ENCODE measurements at places on chromosomes 1 and 21. TPM values are rescaled to one million over a fixed set of nuclear protein-coding genes. Genes with fewer than 3 reads are reported as not detected.

- DNase-seq = no peak
Observed at GRCh38 chr1:156894711-156895454, 1.4 kb downstream of the PEAR1 start.

DNA sequence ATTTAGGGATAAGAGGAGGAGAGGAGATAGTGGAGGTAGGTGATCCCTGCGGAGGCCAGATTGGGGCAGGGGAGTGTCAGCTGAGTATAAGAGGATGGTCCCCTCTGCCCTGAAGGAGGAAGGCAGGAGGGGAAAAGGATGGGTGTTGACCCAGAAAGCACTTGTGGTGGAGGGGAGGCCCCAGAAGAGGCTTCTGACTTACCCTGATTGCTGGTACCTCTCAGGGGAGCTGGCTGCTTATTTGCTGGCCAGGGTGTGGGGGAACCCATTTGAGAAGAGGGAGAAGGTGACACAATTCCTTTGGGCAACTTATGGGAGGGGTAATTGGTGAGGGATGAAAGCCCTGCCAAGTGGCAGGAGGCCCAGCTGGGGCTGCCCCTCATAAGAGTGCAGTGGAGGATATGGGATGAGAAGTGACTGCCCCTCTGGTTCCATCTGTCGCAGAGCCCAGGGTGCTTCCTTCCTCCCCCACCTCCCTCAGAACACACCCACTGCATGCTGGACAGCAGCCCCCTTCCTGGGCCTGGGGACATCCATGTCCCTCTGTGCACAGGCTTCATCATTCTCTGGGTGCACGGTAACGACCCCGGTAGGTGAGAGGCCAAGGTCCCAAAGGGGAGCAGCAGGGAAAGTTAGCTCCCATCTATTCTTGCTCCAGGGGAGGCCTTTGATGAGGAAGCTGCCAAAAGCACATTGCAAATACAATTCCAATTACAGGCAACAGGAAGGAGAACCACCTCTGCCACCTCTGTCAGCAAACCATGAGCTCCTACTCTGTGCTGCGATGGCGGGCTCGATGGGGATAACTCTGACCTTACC, 1.4 kb upstream of the PCSK9 start:
- DNase-seq = no peak

DNA sequence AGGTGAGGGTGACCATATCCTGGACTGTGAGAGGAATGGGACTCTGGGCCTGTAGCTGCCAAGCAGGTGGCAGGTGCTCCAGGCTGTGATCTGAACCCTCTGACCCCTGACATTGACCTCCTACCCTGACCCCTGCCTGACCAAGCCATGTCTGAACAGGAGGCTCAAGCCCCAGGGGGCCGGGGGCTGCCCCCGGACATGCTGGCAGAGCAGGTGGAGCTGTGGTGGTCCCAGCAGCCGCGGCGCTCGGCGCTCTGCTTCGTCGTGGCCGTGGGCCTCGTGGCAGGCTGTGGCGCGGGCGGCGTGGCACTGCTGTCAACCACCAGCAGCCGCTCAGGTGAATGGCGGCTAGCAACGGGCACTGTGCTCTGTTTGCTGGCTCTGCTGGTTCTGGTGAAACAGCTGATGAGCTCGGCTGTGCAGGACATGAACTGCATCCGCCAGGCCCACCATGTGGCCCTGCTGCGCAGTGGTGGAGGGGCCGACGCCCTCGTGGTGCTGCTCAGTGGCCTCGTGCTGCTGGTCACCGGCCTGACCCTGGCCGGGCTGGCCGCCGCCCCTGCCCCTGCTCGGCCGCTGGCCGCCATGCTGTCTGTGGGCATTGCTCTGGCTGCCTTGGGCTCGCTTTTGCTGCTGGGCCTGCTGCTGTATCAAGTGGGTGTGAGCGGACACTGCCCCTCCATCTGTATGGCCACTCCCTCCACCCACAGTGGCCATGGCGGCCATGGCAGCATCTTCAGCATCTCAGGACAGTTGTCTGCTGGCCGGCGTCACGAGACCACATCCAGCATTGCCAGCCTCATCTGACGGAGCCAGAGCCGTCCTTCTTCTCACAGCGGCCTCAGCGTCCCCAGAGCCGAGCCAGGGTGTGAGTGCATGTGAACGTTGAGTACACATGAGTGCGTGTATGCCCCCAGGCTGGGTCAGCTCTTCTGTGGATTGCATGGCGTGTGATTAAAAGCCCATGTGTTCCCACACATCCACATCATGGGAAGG, 3.1 kb downstream of the TMEM125 start:
- no peak for DNase-seq

GRCh38 chr1:194342484-194343262, 1156.3 kb upstream of the B3GALT2 start:
- no peak for DNase-seq

- DNase-seq = no peak
Observed at GRCh38 chr1:218538341-218538740, 193.2 kb downstream of the TGFB2 start.

DNA sequence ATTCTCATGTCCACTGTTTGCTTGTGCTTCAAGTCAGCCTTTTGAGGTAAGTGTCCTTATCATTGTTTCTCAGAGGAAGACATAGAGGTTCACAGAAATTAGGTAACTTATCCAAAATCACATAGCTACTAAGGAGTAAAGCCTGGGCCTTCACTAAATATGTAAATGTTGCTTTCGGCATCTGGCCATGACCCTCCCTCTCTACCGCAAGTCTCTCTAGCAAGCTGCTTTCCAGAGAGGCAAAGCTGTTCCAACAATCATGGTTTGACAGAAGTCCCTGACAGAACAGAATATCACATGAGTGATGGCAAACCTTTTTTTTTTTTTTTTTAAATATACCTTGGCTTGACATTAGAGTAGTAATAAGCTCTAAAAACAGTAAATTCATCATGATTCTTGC, 94.5 kb upstream of the F3 start:
- no peak for DNase-seq

DNA sequence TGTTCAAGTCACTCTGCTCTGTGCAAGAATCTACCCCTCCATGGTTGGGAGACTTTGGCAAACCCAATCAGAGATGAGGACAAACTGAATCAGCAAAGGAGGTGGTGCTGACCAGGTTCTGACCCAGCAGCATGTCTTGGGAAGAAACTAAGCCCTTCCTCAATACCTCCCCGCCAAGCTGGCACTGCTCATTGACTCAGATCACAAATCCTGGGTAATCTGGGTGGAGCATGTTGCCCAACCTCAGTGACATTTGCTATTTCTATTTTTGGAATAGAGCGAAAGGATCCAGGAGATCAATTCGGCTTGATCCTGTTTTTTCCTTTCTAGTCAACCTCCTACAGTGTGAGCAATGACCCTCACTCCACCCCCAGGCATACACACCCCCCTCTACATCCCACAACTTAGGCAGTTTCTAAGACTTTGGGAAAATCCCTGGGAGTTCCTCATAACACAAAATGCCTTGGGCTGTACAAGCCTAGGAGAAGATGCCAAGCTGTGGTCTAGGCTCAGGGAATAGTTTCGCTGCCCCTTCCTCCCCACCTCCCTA, 166.8 kb upstream of the KCNJ6 start:
- DNase-seq = peak; percentile 74

GRCh38 chr1:26570287-26570686, 40.7 kb downstream of the RPS6KA1 start:
- no peak for DNase-seq

DNA sequence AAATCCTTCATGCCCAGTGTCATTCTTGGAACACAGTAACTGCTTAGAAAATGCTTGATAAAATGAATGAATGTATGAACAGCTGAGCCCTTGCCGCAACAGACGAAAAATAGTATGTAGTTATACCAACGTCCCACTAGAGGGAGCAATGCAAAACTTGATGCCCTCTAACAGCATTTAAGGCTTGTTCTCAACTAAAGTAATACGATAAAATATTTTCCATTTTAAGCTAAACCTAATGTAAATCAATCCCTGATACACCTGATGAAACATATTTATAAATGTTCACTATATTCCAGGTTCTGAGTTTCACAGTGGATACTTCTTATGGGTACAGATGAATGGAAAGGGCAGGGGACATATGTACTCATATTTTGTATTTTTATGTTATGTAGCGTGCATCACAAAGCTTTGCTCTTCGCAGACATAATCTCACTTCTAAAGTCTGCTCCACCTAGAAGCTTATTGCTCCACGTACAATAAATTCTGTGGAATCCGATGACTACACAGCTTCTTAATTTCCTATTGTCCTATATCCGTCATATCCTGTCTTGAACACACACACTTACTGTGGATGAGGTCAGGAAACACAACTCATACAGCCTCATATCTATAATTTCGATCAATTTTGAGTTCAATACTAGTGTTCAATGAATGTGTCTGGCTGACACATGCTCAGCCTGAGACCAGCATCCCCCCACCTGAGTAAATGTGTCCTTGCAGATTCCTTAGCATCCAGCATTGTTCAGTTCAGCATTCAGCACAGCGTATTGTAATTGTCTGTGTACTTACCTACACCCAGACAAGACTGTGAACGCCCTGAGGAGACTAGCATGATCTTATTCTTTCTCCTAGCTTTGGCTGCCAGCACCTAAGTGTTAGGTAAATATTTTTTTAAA, 4.4 kb upstream of the UTP25 start:
- peak; percentile 68 for DNase-seq

- DNase-seq = no peak
Observed at GRCh38 chr1:44294588-44295007, 60.5 kb downstream of the ERI3 start.

- DNase-seq = no peak
Observed at GRCh38 chr1:114034567-114035303, 55.5 kb downstream of the OLFML3 start.

- DNase-seq = no peak
Observed at GRCh38 chr1:201395936-201396335, 3.2 kb downstream of the LAD1 start.

DNA sequence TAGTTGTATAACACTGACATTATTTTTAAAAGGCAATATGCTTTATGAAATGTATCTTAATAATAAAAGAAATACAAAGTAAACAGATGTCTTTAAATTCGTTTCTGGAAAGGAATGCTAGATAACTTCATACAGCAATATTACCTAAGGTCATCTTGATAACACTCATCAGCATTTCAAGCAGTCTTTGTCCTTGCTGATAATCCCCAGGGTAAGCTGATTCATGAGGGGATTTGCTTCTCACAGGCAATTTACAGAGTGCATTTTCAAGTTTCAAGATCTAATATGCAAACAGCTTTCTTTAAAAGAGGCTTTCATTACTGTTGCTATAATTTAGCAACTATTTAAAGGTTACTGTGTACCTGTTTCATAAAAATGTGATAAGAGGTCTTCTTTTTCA, 75.2 kb upstream of the NEK2 start:
- DNase-seq = no peak

DNA sequence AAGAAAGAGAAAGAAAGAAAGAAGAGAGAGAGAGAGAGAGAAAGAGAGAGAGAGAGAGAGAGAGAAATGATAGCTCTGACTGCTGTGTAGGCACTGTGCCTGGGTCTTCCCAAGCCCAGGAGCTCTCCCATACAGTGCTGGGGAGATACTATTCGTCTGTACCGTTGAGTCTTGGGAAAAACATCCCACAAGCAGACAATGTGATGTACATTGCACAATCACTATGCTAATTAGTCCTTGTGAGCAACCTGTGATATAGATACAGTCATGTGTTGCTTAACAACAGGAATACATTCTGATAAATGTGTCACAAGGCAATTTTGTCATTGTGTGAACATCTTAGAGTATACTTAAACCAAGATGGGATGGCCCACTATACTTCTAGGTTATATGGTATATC, 381.0 kb downstream of the HHAT start:
- no peak for DNase-seq

- DNase-seq = no peak
Observed at GRCh38 chr1:32619701-32620485, 30.5 kb downstream of the ZBTB8OS start.

- DNase-seq = no peak
Observed at GRCh38 chr1:59516881-59517280, 220.0 kb downstream of the FGGY start.

GRCh38 chr1:59136541-59137275, 160.2 kb upstream of the FGGY start:
- peak; percentile 19 for DNase-seq

DNA sequence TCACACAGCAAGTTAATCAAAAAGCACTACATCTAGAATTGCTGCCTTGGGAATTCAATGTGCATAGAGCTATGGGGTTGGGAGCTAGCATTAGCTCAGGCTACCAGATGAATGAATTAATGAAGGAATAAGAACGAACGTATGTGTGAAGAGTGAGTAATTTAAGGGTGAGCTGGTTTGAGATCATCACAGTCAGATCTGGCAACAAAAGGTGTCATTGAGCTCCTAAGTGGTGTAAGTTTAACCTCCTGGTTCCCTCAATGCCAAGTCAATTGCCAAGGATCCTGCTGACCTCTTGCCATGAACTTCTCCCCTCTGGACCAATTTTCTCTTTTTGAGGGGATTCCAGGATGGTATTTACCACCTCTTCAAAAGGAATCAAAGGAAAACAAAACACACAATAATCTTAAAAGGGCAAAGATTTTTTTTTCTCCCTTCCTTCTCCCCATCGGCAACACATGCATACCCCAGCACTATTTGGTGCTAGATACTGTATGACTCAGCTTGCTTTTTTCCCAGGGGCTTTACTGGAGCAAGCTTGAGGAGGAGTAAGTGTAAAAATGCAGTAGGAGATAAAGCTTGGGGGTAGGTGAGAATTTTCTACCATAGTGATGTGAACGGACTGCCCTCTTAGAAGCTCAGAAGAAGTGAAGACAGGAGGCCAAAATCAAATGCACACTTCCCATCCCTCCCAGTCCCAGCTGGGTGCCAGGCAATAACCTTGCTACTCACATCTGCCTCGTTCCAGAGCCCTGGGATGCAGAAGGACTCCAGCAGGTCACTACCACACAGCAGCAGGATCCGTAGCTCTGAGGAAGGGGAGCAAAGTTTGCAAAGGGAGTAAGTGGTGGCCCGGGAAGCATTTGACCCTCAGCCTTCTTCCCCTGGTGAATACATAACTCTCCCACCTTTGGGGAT, 92.0 kb downstream of the LAMC2 start:
- no peak for DNase-seq

- no peak for DNase-seq
Observed at GRCh38 chr1:233530665-233531386, 83.1 kb upstream of the KCNK1 start.

GRCh38 chr1:37479255-37480124, 5.1 kb downstream of the ZC3H12A start:
- peak; percentile 96 for DNase-seq

GRCh38 chr1:172609528-172609927, 49.4 kb upstream of the FASLG start:
- DNase-seq = no peak

Gene MTARC2
- 22.9 TPM for total RNA-seq

Gene CLCA4
- 1.4 TPM for total RNA-seq

Gene OR2L5
- total RNA-seq = not detected

Gene RERE
- total RNA-seq = 166 TPM

Gene CLDN17
- not detected for total RNA-seq

Gene SLAMF1
- total RNA-seq = 5.0 TPM
